ENCODE measurements at places on chromosomes 12 and 14.
A peak's percentile ranks its signal among the peaks of the same experiment; 100 is the strongest.

GRCh38 chr12:88298761-88299242 lies 156.7 kb downstream of the TMTC3 start:
- no peak for DNase-seq

DNA sequence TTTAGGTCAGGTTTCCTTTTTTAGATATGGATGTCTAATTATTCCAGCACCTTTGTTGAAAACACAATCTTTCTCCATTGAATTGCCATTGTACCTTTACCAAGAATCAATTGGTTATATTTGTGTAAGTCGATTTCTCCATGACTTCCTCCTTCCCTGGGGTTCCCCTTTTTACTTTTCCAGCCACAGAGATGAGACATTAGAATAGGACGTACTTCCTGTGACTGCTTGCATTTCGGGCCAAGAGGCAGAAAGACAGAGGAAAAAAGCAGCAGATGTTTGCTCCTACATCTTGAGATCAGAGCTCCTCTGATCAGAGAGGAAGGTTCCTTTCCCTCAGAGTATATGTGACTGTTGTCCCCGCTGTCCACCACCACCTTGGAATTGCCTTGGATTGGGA lies 453.7 kb upstream of the RGS6 start:
- DNase-seq = no peak

DNA sequence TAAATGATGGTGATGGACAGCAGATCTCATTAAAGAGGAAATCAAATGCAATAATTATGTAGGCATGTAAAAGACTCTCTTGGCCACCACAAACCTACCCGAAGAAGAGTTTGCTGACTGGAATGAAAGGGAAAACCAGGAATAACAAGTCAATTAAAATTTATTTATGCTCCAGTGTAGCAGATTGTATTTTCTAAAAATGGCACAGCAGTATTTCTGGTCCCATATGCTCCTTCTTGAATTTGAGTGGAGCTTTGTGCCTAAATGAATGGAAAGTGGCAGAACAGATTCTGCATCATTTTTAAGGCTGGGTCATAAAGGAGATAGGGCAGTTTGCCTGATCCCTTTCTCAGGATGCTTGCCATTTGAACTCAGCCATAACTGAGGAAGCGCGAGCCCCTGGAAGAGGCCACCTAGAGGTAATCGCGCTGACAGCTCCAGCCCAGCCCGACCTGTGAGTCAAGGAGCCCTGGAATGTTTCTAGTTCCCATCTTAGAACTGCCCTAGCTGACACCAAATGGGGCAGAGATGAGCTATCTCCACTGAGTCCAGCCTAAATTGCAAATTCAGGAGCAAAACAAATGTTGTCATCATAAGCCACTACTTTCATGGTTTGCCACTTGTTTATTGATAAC lies 229.2 kb upstream of the TMTC1 start:
- no peak for DNase-seq

DNA sequence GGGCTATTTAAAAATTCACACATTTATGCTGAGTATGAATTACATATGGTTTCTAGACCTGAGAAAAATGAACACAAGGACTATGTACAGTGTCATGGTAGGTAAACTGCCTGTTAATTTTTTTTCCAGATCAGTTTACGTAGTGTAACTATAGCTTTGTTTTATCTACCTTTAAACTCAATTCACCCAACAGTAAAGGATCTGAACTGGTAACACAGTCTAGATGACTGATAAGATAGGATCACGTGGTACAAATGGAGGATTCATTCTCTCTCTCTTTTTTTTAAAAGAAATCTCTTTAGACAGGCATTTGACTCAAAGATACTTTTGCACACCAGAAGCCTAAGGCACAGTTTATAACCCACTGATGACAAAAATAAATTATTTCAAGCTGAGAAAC lies 130.8 kb upstream of the ATP2B1 start:
- no peak for DNase-seq

GRCh38 chr14:22489244-22489545 lies 99.8 kb downstream of the DAD1 start:
- DNase-seq = no peak

DNA sequence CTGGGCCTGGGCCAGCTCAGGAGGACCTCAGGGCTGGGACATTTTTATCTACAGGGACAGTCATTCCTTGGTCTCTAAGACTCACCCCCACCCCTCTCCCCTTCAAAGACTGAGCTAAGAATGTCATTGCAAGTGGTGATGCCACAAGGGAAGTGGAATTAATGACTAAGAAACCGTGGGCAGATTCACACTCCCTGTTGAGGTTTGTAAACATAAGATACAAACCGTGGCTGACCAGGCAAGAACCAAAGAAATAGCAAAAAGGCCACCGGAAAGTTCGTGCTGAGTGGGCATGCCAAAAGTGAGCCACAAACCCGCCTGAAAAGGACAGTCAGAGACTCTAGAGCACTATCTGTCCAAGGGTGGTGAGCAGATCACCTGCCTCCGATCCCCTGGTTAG lies 25.7 kb downstream of the NUAK1 start:
- DNase-seq = no peak

- no peak for DNase-seq
These were observed 1397.2 kb downstream of the LRFN5 start for GRCh38 chr14:43003845-43004244.

- no peak for DNase-seq
These were observed 123.4 kb downstream of the CCDC91 start for GRCh38 chr12:28313631-28314030.

- DNase-seq = no peak
These were observed 31.4 kb upstream of the SNAPC1 start for GRCh38 chr14:61730756-61731373.

GRCh38 chr12:127355061-127355841 lies 911.7 kb upstream of the TMEM132C start:
- DNase-seq = no peak

DNA sequence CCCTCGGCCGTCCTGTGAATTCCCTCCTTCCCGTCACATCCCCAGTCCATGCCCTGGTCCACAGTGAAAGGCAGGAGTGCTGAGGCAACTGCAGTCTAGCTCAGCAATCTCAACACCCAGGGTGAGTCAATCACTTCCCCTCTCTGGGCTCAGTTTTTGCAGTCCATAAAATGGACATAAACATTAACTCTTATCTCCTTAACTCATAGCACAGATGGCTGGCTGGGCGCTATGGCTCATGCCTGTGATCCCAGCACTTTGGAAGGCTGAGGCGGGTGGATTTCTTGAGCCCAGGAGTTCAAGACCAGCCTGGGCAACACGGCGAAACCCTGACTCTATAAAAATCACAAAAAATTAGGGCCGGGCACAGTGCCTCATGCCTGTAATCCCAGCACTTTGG lies 32.4 kb downstream of the CAMKK2 start:
- DNase-seq = no peak

- DNase-seq = no peak
These were observed 73.0 kb downstream of the ALG10B start for GRCh38 chr12:38389614-38390013.

- DNase-seq = no peak
These were observed 42.1 kb upstream of the MTERF2 start for GRCh38 chr12:107029081-107029480.

GRCh38 chr14:61653507-61653906 lies 41.8 kb upstream of the HIF1A start:
- no peak for DNase-seq

DNA sequence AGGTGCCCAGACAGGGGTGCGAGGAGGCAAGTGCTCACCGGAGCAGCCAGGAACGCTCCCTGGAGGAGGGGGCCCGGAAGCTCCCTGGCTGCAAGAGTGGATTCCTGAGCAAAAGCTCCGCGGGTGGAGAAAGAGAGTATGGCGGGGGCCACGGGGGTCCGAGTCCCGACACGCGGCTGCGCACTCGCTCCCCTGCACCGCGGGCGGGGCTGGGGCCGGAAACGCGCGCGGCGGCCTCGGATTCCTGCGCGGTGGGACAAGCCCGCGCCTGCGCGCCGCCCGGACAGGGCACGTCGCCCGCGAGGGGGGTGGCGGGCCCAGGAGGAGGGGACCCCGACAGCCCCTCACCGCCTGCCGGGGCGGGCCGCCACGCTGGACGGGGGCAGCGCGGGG lies 27.8 kb upstream of the GPR132 start:
- DNase-seq = peak; percentile 52

GRCh38 chr12:101086490-101087135 lies 123.4 kb downstream of the SLC5A8 start:
- DNase-seq = no peak

DNA sequence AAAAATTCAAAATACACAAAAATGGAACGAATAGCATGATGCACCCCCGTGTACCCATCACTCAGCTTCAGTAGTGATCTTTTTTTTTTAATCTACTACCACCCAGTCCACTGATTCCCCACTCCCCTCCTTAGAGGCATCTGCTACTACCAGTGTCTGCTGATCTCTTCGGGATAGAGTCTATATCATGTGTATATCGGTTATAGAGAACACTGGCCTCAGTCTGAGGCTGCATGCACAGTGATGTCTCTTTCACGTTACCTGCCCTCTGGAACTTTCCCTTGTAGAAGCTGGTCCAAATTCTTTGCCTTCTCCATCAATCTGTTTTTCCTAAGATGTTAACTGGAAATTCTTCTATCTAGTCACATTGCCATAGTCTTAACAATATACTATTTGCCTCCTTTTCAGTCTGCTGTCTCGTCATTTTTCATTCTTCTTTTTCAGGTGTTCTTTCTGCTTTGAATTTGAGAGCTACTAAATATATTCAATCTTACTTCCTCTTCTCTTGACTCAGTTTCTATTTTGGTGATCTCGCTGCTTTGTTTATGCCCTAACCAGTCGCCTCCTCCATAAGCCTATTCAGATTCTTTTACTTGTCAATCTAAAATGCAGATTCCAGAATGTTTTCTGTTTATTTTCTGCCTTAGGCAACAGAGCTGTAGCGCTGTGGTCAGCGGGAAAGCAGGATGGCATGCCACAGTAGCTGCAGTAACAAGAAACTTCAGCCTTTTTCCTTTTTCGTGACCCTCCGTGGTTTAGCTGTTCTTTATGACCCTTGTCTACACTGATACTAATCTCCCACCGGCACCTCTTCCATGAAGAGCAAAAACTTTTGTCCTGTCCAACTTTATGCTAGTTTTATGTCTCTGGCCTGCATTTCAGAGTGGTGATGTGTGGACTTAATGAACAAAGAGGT lies 67.0 kb downstream of the FBXW8 start:
- no peak for DNase-seq

- DNase-seq = no peak
These were observed 341.7 kb downstream of the TMEM121 start for GRCh38 chr14:105867961-105868599.

GRCh38 chr14:80054020-80054419 lies 157.3 kb downstream of the DIO2 start:
- no peak for DNase-seq

DNA sequence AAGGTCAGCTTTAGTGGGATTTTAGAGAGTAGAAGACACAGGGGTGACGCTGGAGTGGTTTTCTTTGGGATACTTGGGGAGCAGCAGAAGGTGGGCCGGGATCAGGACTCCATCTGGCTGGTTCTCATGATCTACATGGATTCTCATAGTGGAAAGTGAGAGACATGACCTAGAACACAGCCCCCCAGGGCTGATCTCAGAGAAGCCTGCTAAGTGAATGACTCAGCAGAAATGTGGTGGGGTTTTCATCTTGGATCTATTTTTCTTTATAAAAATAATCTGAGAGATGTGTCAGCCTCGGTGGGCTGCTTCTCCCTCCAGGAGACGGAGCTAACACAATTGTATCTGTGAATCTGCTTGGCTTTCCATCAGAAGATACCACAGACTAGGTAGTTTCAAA lies 484.4 kb downstream of the TMEM121 start:
- DNase-seq = no peak

DNA sequence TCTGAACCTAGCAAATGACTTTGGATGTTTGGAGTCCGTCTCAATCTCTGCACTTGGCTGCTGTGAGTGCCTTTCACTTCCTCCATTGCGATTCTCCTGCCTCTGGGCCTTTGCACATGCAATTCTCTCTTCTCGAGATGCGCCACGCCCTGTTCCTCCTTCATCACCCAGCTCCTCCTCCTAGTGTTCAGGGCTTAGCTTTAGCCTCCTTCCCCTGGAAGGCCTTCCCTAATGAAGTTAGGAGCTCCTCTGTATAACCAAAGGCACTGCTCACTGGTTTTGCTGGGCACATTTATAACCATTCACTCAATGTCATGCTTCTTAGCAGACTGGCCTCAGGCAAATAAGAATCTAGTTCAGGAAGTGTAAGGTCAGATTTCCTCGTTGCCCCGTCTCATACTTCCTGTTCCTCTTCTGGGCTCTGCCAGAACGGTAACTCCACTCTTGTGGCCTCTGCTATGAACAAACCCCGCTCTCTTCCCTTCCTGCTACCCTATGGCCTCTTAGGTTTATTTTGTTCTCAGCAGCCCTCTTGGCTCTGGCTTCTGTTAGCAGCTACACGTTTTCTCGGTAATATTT lies 171.4 kb downstream of the CRADD start:
- DNase-seq = no peak

GRCh38 chr12:96354326-96354725 lies 45.9 kb downstream of the CDK17 start:
- DNase-seq = no peak

DNA sequence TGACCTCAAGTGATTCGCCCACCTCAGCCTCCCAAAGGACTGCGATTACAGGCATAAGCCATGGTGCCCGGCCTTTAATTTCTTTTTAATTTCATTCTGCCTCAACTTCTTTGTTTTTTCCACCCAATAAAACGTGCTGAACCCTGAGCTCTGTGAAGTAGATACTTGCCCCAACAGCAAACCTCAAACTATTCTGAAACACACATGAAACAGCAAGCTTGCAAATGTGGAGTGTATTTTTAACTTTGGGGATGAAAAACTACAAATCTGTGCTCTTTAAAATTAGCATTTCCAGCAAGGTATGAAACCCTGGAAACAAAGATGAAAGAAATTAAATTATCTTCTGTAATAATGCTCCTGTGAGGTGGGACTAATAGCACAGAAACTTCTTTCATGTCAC lies 246.6 kb downstream of the ANO6 start:
- no peak for DNase-seq

- no peak for DNase-seq
These were observed 617.5 kb downstream of the VRK1 start for GRCh38 chr14:97414718-97415098.

- DNase-seq = no peak
These were observed 26.9 kb downstream of the WDR89 start for GRCh38 chr14:63614679-63615363.

- no peak for DNase-seq
These were observed 27.3 kb downstream of the FRS2 start for GRCh38 chr12:69497308-69498026.

Data from activated CD8-positive, alpha-beta memory T cell treated with anti-CD3 and anti-CD28 coated beads for 1 hour (primary cell).